ENCODE measurements at places on chromosomes 2 and 18. TPM values are rescaled to one million over a fixed set of nuclear protein-coding genes. Genes with fewer than 3 reads are reported as not detected.

DNA sequence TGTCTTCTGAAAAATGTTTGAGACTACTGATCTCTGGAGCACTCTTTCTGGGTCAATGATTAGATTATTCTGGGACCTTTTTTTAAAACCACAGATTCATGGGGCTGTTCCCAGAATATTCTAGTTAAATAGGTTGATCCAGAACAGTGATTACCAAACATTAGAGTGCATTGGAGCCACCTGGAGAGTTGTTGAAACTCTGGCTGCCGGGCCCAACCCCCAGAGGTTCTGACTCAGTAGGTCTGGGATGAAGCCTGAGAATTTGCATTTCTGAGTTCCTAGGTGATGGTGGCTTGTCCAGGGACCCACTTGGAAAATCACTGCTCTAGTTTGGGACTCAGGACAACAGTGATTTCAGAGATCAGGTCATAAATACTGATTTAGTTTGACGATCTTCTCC is 197.3 kb downstream of the PTPRM start:
- no peak for DNase-seq

DNA sequence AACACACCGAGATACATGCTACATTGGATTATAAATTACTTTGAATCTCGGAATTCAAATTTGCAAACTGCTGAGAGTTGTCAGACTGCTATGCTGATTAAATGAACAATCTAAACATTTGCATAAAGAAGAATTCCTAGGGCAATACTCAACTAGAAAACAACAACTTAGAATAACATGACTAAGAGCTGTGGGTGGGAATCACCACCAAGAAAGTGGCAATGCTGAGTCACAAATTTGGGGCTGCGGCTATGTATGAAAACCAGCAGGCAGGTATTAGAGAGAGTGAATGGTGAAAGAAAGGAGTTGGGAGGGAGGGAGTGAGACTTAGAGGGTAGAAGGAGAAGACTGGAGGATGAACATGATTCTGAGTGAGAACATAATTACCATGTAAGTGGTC is 559.5 kb downstream of the PIK3C3 start:
- no peak for DNase-seq

DNA sequence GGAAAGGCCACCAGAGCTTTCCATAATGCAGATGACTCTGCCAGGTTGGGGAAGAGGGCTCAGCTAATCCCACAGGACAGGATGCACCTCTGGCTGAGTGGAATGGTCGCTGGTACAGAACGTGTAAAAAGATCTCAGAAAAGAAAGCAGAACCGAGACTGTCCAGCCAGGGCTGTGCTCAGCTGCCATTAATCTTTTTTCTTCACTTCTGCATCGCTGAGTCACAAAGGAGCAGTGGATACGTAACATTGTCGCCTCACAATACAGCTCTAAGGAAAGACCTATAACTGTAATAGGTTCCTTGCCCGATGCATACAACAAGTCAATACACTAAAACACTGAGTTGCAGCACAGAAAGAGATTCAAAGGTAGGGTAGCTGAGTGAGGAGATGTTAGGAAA is 354.2 kb downstream of the EN1 start:
- no peak for DNase-seq

The C1GALT1C1L gene
- 0.17 TPM for total RNA-seq

Data from dermis blood vessel endothelial cell (primary cell).